ENCODE measurements at places on chromosomes 4 and X.

DNA sequence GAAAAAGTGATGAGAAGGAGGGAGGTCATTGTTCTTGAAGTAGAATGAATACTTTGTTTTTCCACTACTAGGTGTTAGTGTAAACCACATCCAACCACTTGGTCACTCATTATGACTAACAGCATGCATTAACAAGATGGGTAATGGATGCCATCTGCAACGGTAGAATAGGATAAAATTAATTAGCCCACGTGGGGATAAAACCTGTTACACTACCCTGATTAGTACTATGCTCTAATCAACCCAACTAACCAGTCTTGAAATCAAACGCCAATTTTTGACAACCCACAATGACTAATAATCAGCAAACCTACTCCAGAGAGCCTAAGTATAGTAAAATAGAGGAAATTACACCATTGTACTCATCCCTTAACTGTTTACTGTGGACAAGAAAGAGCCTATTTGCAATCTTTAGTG lies 93.4 kb upstream of the MCF2 start:
- DNase-seq = no peak

DNA sequence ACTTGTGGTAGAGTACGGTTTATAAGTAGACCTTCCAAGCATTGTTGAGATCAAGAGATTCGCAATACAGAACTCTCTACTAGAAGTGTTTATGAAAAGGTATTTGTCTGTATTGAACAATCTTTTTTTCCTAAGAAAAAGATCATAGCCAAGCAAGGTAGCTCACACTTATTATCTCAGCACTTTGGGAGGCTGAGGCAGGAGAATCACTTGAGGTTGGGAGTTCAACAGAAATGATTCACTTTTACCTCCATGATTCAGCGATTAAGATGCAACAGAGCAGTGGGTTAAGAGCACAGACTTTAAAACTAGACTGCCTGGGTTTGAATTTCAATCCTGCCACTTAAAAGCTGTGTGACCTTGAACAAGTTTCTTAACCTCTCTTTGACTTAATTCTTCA lies 74.3 kb downstream of the TMEM156 start:
- no peak for DNase-seq

GRCh38 chrX:45888518-45888917 lies 656.7 kb downstream of the ZNF674 start:
- no peak for DNase-seq

DNA sequence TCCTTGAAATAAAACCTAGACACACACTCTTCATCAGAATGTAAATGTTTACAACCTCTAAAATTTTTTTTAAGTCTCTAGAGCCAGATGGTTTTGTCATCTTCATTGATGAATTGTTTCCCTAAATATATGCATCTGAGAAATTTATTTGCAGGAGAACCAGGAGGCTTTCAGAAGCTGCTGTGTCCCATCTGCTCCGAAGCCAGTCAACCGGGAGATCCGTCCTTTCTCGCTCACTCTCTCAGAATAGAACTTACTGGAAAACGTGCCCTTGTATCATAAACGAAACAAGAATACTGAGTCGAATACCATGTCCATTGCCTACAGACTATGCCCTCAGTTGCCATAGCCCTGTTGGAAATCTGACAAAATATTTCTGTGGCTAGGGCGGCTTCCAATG lies 103.5 kb downstream of the SLC34A2 start:
- DNase-seq = no peak

DNA sequence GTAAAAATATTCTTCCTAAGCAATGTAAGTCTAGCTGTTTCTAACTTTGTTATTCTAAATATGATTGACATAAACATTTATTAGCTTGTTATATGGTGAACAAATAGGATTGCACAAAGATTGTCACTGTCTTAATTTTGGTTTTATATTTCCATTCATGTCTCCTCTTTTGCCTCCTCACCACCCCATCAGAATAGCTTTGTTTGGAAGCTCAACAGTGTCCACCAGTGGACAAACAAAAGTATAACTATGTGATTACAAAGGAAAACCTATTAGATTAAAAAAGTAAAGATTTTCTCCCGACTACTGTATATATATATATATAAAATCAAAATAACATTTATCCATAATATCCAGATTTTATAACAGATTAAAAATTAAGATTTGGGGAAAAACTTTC lies 468.2 kb downstream of the ZIC3 start:
- DNase-seq = no peak

DNA sequence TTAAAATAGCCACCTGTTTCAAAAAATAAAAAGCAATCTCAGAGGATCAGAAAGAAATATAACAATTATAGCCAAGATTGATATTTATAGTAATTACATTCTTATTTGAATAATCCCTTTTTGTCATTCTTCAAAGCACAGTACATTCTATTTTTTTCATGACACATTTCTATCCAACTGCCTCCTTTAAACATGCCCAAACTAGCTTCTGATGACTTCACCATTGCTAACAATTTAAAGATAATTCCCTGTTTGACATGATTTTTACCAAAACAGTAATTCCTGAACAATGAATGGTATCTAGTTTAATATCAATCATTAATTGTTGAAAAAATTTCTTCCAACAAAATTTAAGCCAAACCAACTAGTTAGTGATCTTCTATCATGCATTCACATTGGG lies 172.4 kb downstream of the SNCA start:
- no peak for DNase-seq

DNA sequence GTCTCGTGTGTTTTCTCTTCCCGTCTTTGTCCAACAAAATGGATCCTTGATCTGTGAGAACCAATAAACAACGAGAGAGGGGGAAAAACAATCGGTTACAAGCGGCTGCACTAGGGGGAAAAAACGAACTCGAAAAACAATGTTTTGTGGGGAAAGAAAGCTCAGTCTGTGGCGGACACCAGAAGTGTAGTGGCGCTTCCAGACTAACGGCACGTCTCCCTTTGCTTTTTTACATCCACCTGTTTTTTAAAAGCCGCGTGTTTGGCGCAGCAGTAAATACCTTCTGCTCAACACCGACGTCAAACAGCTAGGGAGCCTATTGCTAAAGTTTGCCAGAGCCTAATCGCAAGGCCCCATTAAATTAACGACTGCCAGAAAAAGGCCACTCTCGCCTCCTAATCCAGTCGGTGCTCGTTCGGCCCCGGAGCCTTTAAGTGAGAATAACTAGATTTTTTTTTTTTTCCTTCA lies 3.3 kb downstream of the NKX6-1 start:
- no peak for DNase-seq

DNA sequence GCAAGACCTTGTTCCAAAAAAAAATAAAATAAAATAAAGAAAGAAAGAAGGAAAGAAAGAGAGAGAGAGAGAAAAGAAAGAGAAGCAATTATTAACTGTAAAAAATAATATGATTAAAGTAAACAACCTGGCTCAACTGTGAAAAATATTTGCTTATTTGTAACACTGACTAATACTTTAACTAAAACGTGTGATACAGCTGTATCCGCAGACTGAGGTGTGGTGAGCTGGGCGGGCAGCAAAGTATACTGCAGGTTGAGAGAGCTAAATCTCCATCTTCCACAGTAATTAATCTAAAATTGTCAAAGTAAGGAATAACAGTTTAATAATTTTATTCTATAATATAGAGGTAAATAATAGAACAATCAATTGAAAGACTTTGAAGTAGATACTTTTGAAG lies 145.5 kb upstream of the FAM241A start:
- no peak for DNase-seq

DNA sequence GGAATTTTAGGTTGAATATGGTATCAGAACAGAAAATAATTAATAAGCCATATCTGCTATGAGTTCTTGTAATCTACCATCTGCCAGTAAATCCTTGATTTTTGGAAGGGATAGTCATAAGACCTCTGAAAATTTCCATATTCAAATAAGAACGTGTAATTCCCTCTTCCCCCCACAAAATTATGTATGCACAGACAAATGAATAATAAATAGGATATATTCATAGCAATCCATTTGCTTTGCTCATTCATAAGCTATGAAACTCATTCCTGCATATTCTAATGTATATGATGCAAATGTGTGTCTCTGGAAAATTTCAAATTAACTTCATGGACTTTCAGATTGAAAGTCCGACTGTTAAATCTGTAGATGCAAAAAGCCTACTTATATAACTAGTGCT lies 833.1 kb upstream of the GRID2 start:
- DNase-seq = no peak

DNA sequence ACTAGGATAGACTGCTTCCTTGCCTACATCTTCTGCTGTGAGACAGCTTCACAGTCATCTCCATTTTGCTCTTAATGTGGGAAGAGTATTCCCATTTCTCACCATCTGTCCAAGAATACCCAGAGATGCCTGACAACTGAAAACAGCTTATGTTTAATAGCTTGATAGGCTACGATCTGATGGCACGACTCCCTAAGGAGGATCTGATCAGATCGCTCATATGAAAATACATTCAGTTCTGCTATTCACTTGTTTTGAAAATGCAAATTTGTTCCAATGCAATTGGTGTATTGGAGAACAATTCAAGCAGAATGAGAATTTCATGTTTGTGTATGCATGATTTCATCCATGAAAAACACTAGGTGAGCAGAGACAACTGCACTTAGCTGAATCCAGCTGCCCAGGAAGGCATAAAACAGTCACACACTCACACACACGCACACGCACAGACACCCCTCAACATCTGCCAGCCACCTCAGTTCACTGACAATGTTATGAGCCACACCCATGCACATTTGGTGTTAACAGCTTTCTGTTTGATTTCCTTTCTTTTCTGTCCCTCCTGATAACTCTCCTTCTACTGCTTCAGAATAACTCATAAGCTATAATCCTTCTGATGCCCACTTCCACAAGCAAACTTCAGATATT lies 29.6 kb downstream of the TRIML1 start:
- no peak for DNase-seq

DNA sequence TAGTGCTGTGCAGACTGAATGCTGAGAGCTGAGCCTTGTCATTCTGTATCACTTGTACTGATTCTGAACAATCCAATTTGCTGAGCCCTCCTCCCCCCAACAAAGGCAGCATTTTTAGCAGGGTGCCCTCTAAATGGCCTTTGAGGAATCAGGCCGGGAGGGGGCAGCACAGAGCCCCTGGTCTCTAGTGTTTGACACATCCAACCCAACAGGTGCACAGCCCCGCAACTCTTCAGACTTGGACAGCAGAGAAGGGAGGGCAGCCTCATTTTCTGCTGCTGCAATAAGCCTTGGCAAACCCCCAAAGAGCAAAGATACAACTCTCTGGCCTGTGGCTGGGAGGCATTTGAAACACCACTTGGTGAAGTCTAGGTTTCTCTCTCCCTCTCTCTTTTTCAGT lies 3.4 kb downstream of the ATP1B4 start:
- DNase-seq = peak; percentile 81

- DNase-seq = no peak
Measured at GRCh38 chr4:90124276-90124675, 2.9 kb upstream of the CCSER1 start.

- DNase-seq = no peak
Measured at GRCh38 chrX:98480606-98481005, 1596.9 kb downstream of the RPA4 start.

DNA sequence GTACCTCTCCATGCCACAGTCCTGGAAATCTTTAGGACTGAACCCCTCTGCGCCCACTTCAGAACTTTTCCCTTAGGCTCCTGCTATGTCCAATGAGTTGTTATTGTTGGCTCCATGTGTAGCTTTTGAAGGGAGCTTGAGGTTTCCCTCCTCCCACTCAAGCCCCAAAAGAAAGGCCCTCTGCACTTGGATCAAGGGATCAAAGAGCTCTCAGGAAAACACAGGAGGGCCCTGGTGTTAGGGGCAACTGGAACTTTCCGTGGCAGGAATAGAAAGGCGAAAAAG lies 135.0 kb downstream of the RASL11B start:
- no peak for DNase-seq

DNA sequence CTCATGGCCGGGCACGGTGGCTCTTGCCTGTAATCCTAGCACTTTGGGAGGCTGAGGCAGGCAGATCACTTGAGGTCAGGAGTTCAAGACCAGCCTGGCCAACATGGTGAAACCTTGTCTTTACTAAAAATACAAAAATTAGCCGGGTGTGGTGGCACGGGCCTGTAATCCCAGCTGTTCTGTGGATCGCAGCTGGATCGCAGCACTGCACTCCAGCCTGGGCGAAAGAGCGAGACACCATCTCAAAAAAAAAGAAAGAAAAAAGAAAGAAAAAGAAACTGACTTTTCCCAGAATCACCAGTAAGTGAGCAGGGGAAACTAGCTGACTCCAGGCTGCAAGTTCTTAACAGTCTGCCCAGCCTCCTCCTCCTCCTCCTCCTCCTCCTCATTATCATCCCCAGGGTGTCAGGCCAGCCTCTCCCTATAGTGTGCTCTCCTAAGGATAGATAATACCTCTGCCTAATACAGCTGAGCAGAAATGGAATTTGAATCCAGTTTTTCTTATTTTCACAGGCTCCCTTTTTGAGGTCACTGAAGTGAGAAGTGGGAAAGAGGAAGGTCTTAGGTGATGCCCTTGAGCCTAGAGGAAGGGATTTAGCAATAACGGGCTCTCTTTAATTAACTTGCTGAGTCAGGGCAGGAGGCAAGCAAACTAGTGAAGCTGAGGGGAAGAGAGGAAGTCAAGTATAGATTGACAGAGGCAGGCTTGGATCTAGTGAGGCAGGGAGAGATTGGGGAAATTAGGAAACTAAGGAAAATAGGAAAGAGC lies 11.8 kb upstream of the ELF2 start:
- no peak for DNase-seq

DNA sequence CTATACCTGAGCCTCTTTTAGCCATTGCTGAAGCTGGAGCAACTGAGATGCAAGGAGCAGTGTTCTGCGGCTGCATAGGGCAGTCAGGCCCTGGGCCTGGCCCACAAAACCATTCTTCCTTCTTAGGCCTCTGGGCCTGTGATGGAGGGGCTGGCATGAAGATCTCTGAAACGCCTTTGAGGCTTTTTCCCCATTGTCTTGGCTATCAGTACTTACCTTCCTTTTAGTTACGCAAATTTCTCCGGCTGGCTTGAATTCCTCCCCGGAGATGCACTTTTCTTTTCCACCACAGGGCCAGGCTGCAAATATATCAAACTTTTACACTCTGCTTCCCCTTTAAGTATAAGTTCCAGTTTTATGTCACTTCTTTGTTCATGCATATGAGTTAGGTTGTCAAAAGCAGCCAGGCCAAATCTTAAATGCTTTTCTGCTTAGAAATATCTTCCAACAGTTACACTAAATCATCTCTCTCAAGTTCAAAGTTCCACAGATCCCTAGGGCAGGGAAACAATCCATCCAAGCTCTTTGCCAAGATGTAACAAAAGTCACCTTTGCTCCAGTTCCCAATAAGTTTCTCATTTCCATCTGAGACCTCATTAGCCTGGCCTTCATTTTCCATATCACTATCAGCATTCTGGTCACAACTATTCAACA lies 194.4 kb upstream of the PCDH7 start:
- DNase-seq = no peak

GRCh38 chrX:8714164-8714563 lies 17.8 kb downstream of the ANOS1 start:
- DNase-seq = no peak

DNA sequence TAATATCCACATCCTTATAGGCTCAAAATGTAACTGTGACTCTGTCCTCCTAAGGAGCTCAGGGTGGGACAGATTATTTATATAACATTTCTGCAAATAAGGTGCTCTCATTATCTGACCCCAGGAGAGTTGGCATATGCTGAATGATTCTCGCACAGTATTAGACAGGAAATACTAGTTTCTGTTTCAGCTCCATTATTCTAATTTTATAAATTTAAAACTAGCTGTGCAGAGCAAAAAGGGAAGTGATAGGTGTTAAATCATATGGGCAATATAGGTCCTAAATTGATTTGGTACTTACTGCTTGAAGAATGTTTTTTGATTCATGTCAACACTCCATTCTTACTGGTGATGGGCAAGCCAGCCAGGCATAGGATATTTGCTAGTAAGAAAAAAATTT lies 141.5 kb downstream of the GLRA2 start:
- no peak for DNase-seq

Data from H1 (cell line).